ENCODE measurements at places on chromosomes 2 and 18.

- no peak for DNase-seq
Measured at GRCh38 chr2:46327627-46328026, 30.4 kb downstream of the EPAS1 start.

GRCh38 chr2:75528221-75528977 is 32.3 kb downstream of the EVA1A start:
- no peak for DNase-seq

DNA sequence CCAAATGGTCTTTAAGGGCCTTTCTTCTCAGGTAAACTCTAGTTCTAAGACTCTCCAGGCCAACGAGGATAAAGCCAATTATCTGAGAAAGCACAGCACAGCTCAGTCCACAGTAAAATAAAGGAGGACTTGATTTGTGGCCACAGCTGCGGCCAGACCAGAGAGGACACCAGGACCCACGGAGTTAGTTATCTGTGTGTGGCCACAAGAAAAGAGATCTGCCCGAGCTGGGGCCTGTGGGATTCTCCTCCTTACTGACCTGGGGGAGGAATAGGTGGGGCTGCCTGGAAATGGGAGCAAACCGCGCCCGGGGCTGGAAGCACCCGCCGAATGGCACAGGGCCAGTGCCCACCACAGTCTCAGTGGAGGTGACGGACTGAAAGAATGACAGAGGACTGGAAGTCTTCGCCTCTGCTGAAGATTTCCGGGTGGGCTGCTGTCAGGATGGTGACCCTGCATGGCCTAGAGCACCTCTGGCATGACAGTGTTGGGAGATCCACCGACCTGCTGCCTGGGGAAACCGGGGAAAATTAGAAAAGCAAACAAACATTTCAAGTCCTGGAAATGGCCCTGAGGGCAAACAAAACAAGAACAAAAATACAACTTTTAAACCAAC is 13.3 kb downstream of the PROC start:
- no peak for DNase-seq

GRCh38 chr2:29829841-29830240 is 91.5 kb downstream of the ALK start:
- DNase-seq, result no peak

DNA sequence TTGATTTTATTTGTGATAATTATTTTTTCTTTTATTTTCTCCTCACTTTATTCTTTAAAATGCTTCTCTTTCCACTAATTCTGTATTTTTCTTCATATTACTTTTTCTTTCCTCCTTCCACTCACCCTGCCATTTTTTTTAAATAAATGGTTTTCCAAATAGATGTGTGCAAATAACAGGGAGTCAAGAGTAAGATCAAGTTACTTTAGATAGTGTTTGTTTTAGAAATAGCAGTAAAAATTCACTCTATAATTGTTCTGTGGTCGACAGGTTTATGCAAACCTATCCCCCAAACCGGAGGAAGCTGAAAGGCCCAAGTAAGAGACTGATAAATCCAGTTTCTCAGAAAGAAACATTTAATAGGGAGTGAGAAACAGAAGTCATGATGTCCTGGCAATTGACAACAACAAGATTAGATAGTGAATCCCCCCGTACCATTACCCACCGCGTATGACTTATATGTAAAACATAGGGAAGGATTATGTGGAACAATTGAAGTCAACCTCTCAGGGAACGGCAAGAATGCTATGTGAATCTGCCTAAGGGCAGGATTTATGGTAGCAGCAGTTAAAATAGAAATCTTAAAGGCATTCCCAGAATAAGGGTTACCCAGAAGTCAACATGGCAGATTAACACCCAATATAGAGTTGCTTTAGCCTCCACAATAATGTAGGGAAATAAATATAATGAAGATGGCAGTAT is 75.5 kb downstream of the KYNU start:
- DNase-seq, result no peak

- DNase-seq, result no peak
Measured at GRCh38 chr18:63378919-63379638, 12.1 kb upstream of the KDSR start.

- DNase-seq, result no peak
Measured at GRCh38 chr2:227971619-227972230, 100.3 kb downstream of the DAW1 start.

GRCh38 chr2:1248187-1248586 is 165.1 kb upstream of the TPO start:
- no peak for DNase-seq

All from HL-60 (cell line).